ENCODE measurements at places on chromosomes 12 and 14.
A peak's percentile ranks its signal among the peaks of the same experiment; 100 is the strongest.

GRCh38 chr12:112362310-112362709 is 19.9 kb downstream of the HECTD4 start:
- no peak for DNase-seq

- DNase-seq = no peak
These were observed 188.3 kb upstream of the SLC38A2 start for GRCh38 chr12:46560874-46561273.

- peak; percentile 40 for DNase-seq
These were observed at the start of gene PPFIA2 for GRCh38 chr12:81759190-81760051. TSS of gene PPFIA2 (minus strand) at chr12:81759350.

DNA sequence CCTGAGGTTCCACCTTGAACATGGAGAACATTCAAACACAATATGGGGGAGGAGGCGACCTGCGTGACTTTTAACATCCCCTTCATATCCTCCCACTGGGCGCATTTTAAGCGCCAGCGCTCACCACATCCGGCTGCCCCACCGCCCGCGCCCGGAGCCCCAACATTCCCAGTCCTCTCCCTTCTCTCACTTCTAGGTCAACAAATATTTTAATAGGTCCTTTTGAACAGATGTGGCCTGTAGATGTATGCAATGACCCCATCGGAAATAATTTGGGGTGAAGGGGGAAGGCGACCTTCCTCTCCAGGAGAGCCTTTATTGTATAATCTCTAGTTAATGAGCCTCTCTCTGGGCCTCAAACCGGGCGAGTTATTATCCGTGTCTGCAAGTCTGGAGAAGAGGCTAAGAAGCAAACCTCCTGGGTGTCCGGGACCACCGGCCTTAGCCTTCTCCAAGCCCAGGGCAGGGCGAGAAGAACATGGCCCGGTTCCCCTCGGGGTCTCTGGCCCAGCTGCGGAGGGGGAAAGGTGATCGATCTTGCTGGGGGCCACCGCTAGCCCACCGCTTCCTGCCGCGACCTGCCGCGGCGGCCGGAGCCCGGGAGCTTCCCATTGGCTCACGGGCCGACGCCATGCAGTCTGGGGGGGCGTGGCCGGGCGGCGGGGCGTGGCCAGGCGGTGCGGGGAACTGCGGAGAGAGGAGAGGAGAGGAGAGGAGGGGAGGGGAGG is 83.2 kb upstream of the HMGA2 start:
- DNase-seq = peak; percentile 90

- DNase-seq = no peak
These were observed 32.0 kb upstream of the VASH1 start for GRCh38 chr14:76729258-76729657.

GRCh38 chr14:91294153-91294552 is 49.6 kb upstream of the GPR68 start:
- DNase-seq = no peak

- no peak for DNase-seq
These were observed 700 bp downstream of the CDK4 start for GRCh38 chr12:57751432-57751787.

GRCh38 chr14:55241673-55242072 is 29.5 kb upstream of the FBXO34 start:
- DNase-seq = no peak

- peak; percentile 60 for DNase-seq
These were observed 13.9 kb upstream of the NR4A1 start for GRCh38 chr12:52037248-52037861.

GRCh38 chr12:52005903-52006703 is 643 bp upstream of the TAMALIN start:
- no peak for DNase-seq

GRCh38 chr12:5624486-5625272 is 192.8 kb downstream of the NTF3 start:
- DNase-seq = no peak

DNA sequence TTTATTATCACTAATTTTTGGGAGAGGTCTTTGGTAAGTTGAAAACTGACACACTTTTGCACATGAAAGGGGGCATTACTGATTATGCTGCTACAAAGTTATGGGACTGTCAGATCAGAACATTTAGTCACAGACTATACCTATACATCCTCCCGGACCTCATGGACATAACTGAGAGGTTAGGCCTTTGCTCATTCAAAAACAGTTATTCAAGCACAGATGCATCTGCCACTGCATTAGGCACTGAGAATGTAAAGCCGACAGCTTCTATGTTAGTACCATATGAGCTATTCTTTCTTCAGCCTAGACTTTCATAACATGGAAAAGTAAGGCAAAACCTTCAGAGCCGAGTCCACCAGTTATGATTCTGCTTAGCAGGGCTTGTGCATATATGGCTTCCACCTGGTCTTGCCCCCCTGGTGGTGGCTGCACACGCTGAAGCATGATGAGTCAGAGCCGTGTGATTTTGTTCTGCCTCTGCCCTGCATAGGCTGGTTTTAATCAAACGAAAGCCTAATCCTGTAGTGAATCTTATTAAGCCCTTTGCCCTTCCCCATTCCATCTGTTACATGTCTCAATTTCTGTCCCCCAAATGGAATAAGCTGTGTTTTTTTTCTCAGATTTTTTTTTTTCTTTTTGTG is 21.8 kb upstream of the RNU6-8 start:
- peak; percentile 80 for DNase-seq

GRCh38 chr12:121717041-121717699 is 4.6 kb downstream of the TMEM120B start:
- DNase-seq = peak; percentile 82

- peak; percentile 20 for DNase-seq
These were observed 22.1 kb downstream of the ACVR1B start for GRCh38 chr12:51973560-51973959.

- DNase-seq = no peak
These were observed 51.4 kb upstream of the SLC6A15 start for GRCh38 chr12:84964048-84964447.

GRCh38 chr12:116368196-116369194 is 91.0 kb upstream of the MED13L start:
- no peak for DNase-seq

- DNase-seq = peak; percentile 47
These were observed 15.6 kb downstream of the CCER1 start for GRCh38 chr12:90939382-90939781.

DNA sequence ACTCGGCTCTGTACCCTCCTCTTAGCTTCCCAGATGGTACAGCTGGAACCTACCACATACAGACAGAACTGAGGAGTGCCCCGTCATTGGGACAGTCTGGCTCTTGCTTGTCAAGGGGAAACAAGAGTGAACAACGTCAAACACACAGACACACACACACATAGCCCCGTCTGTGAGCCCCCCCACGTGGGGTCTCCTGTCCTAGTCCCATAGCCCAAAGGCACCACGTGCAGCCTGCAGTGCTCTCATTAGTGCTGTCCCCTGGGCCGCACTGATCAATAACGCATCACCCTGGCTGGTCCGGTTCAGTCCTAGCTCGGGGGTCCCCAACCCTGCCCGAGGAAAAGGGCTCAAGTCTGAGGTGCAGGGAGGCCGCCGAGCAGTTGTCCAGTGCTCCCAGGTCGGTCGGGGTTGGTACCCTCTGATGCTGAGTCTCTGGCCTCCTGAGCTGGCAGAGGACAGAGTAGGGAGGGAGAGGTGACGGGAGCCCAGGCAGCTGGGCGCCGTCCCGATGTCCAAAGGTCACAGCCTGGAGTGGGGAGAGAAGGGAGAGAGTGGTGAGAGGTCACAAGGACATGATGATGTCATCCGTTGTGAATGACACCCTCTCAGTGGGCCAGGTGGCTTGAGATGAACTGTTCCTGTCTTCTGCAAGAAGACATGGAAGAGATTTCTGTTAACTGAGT is 105.4 kb upstream of the NOS1 start:
- DNase-seq = no peak

GRCh38 chr12:54220567-54220966 is 31.8 kb upstream of the SMUG1 start:
- no peak for DNase-seq

DNA sequence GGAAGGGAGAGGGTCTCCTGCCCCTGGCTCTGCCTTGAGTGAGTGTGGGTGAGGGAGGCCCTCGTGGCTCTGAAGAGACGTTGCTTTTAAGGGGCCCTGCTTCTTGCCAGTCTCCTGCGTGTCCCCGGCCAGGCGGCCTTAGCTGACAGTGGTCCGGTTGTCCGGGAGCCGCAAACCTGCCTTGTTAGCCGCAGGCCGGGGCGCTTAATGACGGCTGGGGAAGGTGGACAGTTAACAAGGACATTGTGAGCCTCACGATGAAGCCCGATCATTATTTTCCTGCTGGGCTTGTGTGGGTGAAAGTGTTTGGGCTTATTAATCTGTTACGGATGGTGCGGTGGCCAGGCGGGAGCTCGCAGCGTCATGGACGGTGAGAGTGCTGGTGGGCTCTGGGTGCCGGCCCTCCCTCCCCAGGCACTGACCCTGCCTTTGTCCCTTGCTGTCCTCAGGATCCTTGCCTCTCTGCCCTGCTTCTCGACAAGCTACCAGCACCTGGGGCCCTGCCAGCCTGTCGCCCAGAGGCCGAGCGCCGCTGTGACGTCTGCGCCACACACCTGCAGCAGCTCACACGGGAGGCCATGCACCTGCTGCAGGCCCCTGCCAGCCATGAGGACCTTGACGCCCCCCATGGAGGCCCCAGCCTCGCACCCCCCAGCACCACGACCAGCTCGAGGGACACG is 13.3 kb downstream of the KIF26A start:
- no peak for DNase-seq

DNA sequence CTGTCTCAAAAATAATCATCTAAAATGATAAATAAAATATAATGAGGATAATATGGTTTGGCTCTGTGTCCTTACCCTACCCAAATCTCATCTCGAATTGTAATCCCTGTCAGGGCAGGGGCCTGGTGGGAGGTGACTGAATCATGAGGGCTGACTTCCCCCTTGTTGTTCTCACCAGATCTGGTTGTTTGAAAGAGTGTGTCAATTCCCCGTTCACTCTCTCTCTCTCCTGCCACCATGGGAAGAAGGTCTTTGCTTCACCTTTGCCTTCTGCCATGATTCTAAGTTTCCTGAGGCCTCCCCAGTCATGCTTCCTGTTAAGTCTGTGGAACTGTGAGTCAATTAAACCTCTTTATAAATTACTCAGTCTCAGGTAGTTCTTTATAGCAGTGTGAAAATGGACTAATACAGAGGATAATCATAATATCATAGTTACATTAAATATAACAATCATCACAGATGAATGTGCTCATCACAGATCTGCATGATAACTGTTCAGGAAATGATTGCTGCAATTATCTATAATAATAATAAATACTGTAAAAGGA is 12.6 kb downstream of the EFCAB11 start:
- no peak for DNase-seq

DNA sequence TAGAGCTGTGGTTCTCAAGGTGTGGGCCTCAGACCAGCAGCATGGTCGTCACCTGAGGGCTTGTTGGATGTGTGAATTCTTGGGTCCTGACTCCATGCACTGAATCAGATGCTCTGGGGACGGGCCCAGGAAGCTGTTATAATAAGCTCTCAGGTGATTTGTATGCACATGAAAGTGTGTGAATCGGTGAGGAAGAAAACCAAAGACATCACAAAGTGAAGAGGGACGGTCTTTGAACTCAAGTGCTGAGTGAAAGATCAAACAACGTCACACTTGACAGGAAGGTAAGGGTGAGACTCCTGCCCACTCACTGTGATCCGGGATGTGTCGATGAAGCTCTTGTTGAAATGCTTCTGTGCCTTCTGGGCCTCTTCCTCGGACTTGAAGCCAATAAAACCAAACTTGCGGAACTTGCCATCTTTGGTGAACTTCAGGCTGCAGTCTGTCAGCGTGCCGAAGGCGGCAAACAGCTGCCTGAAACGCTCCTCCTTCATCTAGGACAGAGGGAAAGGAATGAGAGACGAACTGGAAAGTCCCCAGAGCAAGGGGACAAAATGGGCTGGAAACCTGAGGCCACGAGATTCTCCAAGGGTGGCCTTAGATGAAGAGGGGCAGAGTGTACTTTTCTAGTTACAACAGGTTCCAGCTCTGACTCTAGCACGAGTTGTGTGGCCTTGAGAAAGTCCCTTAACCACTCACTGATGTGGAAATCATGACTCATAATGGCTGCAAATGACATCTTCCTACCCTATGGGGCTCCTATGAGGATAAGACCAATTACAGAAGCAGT is 4.0 kb downstream of the RBM19 start:
- peak; percentile 38 for DNase-seq

DNA sequence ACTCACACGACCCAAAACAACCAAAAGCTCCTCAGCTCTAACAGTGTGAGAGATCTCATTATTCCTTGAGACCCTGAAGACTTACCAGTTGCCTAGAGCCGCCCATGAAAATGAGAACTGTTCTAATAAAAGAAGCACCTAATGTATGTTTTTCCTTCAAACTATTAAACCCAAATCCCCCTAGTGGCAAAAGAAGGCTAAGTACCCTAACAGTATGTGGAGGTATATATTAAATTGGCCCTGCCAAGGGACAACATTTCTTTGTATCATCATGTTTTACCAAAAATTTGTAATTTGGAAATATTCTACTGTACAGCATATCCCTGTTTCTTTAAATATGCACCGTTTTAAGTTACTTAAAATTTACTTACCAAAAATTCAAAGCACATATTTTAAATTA is 38.0 kb upstream of the PPFIA2 start:
- DNase-seq = peak; percentile 10

GRCh38 chr12:27931390-27931789 is 41.1 kb downstream of the PTHLH start:
- DNase-seq = no peak

DNA sequence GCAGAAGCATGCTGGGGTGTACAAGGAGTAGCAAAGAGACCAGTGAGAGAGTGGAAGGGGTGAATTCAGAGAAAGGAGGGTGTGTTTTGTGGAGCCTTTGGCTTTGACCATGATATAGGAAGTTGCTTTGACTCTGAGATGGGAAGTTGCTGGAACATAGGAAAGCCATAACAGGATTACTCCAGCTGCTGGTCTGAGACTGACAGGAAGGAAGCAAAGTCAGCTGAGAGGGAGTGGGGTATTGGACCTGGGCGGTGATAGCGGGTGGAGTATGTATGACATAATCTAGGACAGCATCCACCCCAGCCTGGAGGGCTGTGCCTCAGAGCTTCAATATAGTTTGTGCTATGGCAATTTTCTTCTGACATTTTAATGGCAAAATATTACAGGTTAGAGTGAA is 324.4 kb downstream of the PDZRN4 start:
- no peak for DNase-seq

DNA sequence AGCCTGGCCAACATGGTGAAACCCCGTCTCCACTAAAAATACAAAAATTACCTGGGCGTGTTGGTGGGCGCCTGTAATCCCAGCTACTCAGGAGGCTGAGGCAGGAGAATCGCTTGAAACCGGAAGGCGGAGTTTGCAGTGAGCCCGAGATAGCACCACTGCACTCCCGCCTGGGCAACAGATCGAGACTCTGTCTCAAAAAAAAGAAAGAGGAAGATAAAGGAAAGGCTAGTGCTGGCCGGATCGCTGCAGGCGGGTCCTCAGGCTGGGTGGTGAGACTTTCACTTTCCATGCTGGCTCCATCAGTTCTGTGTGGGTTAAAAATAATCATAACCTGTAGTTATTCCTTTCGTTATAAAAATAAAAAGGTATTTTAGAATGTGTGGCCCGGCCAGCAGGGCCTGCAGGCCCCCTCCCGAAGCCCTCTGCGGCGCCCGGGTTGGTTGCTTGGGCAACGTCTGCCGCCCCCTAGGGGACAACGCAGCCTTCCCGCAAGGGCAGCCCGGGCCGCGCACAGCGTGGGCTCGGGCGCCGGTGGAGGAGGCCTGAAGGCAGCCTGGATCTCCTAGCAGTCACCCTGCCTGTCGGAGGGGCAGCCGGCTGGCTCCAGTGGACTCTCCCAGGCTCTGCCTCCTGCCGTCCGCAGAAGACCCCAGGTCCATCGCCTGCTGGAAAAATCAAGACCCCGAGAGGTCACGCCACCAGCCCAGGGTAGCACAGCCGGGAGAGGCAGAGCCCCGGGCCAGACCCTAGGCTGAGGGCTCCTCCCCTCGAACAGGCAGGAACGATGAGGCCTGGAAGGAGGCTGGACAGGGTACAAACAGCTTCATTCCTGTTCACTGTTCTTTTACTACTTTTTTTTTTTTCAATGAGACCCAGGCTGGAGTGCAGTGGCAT is 5.0 kb upstream of the SLC25A47 start:
- peak; percentile 61 for DNase-seq
